Stimulated activated CD4-positive, alpha-beta T cell treated with anti-CD3 and anti-CD28 coated beads, Interleukin-1b, Interleukin-23, amount 100 ng/mL, for 4 hours (primary cell): ENCODE measurements at places on chromosomes 13 and 19.

DNA sequence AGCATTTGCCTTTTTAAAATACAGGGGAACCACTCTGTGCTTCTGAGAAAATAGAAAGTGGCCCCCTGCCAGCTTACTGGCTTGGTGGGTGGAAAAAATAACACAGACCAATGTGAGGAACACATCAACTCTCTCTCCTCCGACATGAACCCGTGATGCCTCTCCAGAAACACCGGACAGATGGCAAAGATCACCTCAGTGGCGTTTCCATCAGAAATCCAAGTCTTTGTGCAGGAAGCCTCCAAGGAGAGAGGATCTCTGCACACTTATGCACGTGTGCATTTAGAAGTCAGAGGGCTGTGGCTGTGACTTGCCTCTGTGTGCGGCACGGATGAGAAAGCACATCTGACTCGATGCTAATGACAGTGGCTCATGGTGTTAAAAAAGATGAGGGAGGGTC lies 112.3 kb upstream of the KLF12 start:
- DNase-seq = peak; percentile 37

GRCh38 chr13:78636495-78636894 lies 22.5 kb downstream of the OBI1 start:
- no peak for DNase-seq

- no peak for DNase-seq
Measured at GRCh38 chr19:15109768-15110417, 2.7 kb downstream of the SYDE1 start.

- DNase-seq = no peak
Measured at GRCh38 chr13:48078251-48078656, 16.6 kb downstream of the MED4 start.

DNA sequence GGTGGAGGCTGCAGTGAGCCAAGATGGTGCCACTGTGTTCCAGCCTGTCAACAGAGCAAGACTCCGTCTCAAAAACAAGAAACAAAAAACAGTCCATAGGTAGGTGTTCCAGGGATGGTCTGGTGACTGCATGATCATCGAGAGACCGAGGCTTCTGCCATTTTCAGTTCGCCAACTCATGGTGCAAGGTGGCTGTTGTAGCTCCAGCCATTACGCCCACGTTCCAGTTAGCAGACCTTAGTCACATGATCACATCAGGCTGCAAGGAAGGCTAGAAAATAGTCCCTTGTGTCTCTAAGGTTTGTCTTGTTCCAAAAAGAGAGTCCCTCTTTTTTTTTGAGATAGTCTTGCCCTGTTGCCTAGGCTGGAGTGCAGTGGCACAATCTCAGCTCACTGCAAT lies 3.1 kb upstream of the CLASRP start:
- no peak for DNase-seq

- no peak for DNase-seq
Measured at GRCh38 chr13:32733690-32734089, 147.4 kb downstream of the PDS5B start.
